Forelimb muscle (tissue), 1 donor: ENCODE measurements at places on chromosomes 5 and 9. TPM values are rescaled to one million over a fixed set of nuclear protein-coding genes. Genes with fewer than 3 reads are reported as not detected.

- DNase-seq: no peak
Observed at GRCh38 chr5:139277171-139277570, 16.4 kb upstream of the MATR3 start.

- peak; percentile 16 for DNase-seq
Observed at GRCh38 chr5:112174959-112175594, 244.0 kb downstream of the EPB41L4A start.

CDO1 gene
- 15.6 TPM for polyA plus RNA-seq

GRCh38 chr9:128293091-128293490 is 17.0 kb downstream of the SWI5 start:
- no peak for DNase-seq

C5orf46 gene
- polyA plus RNA-seq: not detected

GRCh38 chr5:157670662-157671591 is at the start of gene C5orf52:
C5orf52 (plus strand) TSS chr5:157671533; CDS start chr5:157671615, 82 bp downstream.
- DNase-seq: peak; percentile 38

PCDHA5 gene
- 0.08 TPM for polyA plus RNA-seq

GRCh38 chr5:172106511-172107356 is 81.3 kb downstream of the STK10 start:
- no peak for DNase-seq

DNA sequence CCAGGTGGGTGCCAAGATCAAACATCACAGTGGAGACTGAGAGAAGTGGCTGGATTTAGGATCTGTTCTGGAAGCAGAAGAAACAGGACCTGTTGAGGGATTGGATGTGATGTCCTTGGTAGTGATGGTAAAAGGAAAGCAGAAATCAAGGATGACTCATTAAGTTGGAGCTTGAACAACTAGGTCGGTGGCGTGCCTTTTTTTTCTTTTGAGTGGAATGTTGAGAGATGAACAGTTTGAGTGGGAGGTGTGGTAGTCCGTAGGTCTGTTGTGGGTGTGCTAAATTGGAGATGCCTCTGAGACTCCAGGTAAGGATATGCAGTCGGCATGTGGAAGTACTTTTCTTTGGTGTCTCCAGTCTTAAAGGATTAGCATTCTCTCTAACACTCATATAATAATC is 92.1 kb upstream of the IL12B start:
- DNase-seq: no peak

GRCh38 chr5:136811086-136811485 is 445.7 kb upstream of the TRPC7 start:
- no peak for DNase-seq

APC gene
- 24.4 TPM for polyA plus RNA-seq

KCNN2 gene
- 8.2 TPM for polyA plus RNA-seq

GRCh38 chr9:16453390-16453789 is 417.1 kb downstream of the BNC2 start:
- DNase-seq: no peak

CDHR2 gene
- polyA plus RNA-seq: not detected

DNA sequence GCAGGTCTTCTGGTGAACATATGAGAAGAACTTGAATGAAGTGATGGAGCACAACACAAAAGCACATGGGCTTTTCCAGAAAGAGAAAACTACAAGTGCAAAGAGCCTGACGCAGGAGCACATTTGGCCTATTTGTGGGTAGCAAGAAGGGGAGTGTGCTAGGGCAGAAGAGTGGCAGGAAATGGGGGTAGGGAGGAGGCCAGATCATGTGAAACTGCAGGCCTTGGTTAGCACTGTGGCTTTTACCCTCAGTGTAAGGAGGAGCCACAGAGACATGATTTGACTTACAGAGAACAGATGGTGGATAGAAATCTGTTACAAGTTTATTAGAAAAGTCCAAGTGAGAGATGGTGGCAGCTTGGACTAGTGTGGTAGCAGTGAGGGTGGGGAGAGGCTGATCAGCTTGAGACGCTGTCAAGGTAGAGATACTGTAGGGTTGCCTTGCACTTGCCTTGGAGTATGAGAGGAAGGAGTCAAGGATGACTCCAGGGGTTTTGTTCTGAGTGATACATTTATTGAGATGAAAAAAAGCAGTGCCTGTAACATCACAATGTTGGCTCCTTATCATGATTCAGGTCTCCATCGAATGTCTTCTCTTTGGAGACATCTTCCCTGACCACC is 126.7 kb downstream of the PPP2R2B start:
- no peak for DNase-seq
